Lower lobe of right lung (tissue), 2 donors: ENCODE measurements at places on chromosomes 16 and 17. TPM values are rescaled to one million over a fixed set of nuclear protein-coding genes. Genes with fewer than 3 reads are reported as not detected.

DNA sequence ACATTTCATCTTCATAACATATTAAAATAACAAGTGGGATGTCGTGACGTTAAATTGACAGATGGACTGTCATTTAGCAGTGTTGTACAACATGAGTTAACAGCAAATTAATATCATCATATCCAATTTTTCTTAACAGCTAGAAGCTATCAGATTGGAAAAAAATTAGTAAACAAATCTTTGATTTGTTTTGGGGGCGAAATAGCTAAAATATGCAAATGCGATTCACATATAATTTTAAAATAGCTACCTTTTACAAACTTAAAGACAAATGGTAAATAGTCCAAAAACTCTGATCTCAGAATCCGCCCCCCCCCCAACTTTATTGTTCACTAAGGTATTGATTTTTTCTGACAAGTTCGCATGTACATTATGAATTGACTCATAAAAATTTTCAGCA is 20.3 kb upstream of the NACA2 start:
- DNase-seq: no peak
- no peaks in the 10 kb centered on the region for H3K4me1 ChIP-seq
- H3K36me3 ChIP-seq: no peaks in the 10 kb centered on the region
- no peaks in the 10 kb centered on the region for H3K27me3 ChIP-seq

DNA sequence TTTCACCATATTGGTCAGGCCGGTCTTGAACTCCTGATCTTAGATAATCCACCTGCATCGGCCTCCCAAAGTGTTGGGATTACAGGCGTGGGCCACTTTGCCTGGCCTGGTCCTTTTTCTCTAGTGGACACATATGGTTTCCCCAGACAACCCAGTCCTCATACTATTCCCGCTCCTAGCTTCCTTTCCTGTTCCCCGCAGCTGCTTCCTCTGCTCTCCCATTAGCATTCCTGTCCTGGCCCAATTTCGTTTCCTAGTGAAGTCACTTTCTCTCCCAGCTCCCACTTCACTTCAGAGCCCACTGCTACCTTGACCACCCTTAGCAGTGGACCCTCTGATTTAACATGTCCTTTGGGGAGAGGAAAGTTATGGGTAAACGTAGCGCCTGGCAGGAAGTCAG is 11.3 kb downstream of the KATNIP start:
- H3K36me3 ChIP-seq: peaks cover 10% of the 10 kb centered on the region
- no peak overlapping the region for H3K4me3 ChIP-seq
- H3K27me3 ChIP-seq: no peaks in the 10 kb centered on the region
- no peak for DNase-seq

GRCh38 chr16:19618876-19619275 is 63.4 kb downstream of the VPS35L start:
- H3K27ac ChIP-seq: no peak overlapping the region
- no peaks in the 10 kb centered on the region for H3K4me1 ChIP-seq
- peaks cover 56% of the 10 kb centered on the region for H3K36me3 ChIP-seq
- no peak overlapping the region for H3K4me3 ChIP-seq
- no peak for DNase-seq

DNA sequence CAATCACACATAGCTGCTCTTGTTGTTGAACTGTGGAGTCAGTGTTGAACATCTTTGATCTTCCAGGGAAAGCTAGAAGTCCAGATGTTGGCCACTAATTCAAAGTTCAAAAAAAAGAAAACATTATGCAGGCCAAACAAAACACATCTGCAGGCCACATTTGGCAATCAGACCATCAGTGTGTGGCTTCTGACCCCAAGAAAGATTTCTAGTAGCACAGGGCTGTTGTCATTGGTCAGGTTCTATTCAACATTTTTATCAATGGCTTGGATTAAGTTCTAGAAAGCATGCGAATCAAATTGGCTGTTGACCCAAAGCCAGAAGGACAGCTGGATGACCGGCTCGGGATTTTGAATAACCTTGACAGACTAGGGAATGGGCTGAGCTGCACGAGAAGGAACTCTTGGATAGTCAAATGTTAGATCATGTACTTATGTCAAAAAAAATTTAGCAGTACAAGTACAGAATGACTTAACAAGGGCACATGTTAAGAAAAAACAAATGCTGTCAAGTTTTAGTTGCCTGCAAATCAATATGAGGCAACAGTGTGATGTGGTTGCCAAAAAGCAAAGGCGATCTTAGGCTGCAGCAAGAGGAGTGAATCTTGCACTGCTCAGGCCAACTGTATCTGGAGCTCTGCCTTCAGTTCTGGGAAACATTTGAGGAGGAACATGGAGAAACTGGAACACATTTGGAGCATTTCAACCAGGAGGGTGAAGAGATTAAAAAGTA is 187.6 kb downstream of the RGS9 start:
- H3K4me3 ChIP-seq: no peak overlapping the region
- no peaks in the 10 kb centered on the region for H3K36me3 ChIP-seq
- no peak overlapping the region for H3K27ac ChIP-seq
- H3K27me3 ChIP-seq: no peaks in the 10 kb centered on the region

DNA sequence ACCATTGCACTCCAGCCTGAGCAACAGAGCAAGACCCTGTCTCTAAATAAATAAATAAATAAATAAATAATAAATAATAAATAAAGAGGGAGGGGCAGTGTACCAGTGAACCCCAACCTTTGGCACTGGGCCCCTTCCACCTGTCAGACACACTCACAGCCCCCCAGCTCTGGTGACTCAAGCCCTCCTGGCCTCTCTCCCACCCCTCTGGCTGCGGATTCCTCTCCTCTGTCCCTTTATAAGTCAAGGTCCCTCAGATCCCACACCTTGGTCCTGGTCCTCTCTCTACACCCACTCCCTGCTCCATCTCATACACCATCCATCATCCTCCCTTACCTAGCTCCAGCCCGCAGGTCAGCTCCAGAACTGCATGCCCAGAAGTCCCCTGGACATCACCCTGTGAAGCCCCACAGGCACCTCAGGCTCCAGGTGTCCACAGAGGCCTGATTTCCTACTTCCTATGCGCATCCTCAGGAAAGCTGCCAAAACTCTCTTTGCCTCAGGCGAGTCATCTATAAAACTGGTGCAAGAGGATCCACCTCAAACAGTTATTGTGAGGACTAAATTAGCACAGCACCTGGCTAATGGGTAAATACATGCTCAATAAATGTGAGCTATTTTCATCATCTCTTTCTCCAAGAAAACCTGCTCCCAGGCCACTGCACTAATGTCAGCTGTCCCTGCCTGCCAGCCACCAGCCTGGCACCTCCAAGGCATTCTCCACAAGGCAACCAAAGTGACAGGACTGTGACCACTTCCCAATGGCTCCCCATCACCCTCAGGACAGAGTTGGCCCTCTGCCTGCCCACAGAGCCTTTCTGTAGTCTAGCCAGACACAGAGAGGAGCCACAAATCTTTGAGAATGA is 46.8 kb downstream of the BEAN1 start:
- no peaks in the 10 kb centered on the region for H3K36me3 ChIP-seq
- no peaks in the 10 kb centered on the region for H3K27me3 ChIP-seq
- peaks cover 18% of the 10 kb centered on the region for H3K4me1 ChIP-seq
- no peak overlapping the region for H3K4me3 ChIP-seq

GRCh38 chr17:64007838-64008282 is 9.7 kb downstream of the PRR29 start:
- no peak overlapping the region for H3K4me3 ChIP-seq
- no peaks in the 10 kb centered on the region for H3K27me3 ChIP-seq
- peaks cover 19% of the 10 kb centered on the region for H3K36me3 ChIP-seq

DNA sequence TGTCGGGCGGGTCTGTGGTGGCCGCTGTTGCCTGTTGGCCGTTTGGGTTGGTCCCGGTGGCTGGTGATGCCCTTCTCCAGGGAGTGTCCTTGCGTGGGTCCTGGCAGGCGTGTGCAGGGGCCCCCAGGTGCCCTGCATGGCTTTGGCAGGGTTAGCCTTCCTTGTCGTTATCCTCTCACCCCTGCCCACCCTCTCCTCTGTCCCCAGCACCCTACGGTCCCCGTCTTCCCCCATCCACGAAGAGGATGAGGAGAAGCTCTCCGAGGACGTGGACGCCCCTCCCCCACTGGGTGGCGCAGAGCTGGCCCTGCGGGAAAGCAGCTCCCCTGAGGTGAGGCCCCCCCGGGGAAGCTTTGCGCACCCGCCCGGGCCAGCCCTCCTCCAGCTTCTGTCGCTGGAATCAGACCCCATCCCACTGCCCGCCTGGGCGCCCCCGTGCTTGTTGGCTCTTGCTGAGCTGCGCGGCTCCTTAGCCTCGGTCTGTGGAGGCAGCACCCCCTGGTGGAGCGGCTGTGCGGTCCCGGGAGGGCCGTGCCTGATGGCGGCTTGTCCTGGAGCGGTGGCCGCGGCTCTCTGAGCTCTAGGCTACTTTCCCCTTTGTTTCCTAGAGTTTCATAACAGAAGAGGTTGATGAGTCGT is 10.6 kb upstream of the NUDT16L1 start:
- peaks cover 83% of the 10 kb centered on the region for H3K36me3 ChIP-seq
- DNase-seq: peak; percentile 76

- H3K36me3 ChIP-seq: peaks cover 19% of the 10 kb centered on the region
- no peak overlapping the region for H3K4me3 ChIP-seq
- peak; percentile 61 for DNase-seq
- peaks cover 5% of the 10 kb centered on the region for H3K4me1 ChIP-seq
Measured at GRCh38 chr17:67628580-67629013, 89.1 kb upstream of the NOL11 start.

DNA sequence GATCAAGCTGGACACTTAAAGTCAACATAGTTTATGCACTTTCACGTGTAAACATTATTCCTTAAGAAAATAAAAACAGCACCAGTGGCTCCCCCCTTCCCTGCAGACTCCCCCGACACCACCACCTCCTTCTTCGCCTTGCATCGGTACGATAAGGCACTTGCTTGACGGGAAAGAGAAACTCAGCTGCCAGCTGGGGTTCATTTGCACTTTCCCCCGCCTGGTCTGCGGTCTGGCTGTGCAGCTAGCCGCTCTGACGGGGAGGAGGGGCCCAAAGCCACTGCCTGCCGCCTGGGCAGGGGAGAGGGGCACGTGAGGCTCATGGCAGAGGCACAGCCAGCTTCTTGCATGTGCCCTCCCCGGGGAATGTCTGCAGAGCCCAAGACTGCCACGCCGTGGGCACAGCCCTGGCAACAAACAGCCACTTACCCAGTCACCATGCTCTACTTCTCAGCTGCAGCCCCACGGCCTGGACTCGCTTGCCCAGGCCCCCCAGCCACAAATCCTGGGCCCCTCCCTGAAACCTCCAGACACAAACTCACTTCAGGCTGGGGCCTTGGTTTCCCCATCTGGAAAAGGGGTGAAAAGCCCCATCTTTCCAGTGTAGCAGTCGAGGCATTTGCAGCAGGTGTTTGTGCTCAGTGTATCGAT is 16.5 kb upstream of the PRM1 start:
- H3K27me3 ChIP-seq: no peaks in the 10 kb centered on the region
- peak overlapping the region; percentile 62 for H3K27ac ChIP-seq
- DNase-seq: peak; percentile 87

The TBC1D3E gene
- not detected for total RNA-seq

DNA sequence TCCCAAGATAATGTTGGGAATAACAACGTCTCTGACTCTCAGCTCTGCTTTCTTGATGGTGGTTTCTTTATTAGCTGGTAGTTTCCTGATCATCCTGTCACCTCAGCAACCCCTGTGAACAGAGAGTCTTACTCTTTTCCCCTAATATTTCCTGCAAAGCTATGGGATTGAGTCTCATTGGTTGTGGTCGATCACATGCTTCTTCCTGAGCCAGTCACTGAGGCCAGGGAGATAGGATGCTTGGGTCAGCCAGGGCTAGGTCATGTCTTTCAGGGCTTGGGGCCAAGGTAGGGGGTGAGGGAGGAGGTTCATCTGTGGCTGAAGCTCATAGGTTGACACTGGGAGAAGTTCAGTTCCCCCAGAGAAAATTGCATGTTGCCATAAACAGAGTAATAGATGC is 114.3 kb downstream of the ABCC1 start:
- no peak overlapping the region for H3K27ac ChIP-seq
- H3K27me3 ChIP-seq: no peaks in the 10 kb centered on the region
- peaks cover 45% of the 10 kb centered on the region for H3K36me3 ChIP-seq
